ENCODE measurements at places on chromosomes 2 and 18.

DNA sequence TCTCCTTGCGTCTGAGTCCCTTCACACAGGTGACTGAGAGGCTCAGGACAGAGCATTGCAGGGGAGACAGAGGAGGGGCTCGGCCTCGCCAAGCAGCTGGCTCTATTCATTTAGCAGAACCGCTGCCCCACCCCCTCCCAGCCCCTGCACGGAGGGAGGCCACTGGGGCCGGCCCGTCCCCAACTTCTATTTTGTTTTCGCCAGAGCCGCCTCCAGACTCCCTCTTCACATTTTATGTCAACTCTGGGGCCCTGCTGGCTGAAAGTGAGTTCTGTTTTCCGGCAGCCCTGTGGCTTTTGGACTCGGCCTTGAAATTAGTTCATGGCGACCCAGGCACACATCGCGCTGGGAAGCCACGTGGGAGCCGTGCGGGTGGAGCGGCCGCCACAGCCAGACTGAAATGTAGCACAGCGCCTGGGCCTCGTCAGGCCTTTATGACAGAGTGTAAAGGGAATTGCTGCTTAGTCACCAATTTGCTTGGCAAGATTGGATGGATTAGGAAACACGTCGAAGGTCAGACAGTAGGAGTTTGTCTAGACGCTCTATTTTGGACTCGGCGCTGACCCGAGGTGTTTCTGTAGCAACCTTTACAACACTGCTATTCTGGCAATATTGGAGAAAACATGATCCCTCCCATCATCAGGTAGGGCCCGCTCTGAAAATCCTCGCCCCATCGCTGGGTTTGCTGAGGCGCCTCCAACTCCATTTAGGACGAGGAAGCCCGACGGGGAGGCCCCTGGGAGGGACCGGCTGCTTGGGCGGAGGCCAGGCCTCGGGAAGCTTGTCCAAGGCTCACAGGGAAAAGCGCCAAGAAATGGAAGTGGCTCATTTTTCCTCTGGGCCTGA is 90.7 kb upstream of the CTDP1 start:
- no peak for DNase-seq

DNA sequence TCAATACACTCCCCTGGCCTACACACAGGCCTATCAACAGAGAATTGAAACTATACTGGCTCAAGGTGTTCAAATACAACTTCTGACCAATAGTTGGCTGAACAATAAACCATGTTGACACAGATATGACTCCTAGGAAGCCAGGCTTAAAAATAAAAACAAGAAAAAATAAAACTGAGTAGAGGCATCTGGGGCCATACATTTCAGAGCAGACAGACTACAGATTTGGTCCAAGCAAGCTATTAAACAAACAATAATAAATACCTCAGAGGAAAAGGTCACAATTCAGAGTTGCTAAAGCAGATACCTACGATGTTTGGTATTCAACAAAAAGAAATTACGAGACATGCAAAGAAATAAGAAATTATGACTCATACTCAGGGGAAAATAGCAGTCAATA is 132.8 kb upstream of the ACVR2A start:
- no peak for DNase-seq

DNA sequence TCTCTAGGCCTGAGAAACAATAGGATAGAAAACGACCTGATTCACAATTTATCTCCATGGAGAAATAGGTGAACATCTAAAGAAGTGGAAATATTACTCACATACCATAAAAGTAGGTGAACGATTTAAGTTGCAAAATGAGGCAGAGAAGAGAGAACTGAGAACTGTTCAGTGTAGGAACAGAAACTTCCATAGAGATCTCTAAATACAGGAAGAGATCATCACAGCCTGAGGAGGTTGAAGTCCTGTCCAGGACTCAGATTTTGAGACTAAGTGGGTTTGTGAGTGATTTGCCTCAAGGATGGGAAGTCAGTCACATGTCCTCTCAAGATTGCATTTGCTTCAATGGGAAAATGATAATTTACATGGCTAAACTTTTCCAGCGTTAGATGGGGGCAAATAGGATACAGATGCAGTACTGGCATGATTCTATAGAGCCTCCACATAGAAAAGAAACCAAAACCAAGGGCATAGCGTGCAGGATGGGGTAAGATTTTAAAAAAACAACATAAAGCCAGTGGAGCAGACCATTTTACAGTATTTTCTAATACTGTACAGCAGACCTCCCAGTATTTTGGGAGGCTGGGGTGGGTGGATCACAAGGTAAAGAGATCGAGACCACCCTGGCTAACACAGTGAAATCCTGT is 68.8 kb downstream of the MEP1B start:
- no peak for DNase-seq

GRCh38 chr18:45658756-45659155 is 43.5 kb downstream of the SLC14A2 start:
- no peak for DNase-seq

- DNase-seq = no peak
These were observed 110.4 kb downstream of the LRP1B start for GRCh38 chr2:142020368-142020767.

Data from stimulated activated CD8-positive, alpha-beta memory T cell treated with anti-CD3 and anti-CD28 coated beads, Interleukin-4, amount 100 ng/mL, for 1 hour (primary cell).